Stimulated activated CD4-positive, alpha-beta T cell treated with anti-CD3 and anti-CD28 coated beads, Interleukin-4, amount 100 ng/mL, for 48 hours (primary cell): ENCODE measurements at places on chromosomes 2 and 18.
A peak's percentile ranks its signal among the peaks of the same experiment; 100 is the strongest.

DNA sequence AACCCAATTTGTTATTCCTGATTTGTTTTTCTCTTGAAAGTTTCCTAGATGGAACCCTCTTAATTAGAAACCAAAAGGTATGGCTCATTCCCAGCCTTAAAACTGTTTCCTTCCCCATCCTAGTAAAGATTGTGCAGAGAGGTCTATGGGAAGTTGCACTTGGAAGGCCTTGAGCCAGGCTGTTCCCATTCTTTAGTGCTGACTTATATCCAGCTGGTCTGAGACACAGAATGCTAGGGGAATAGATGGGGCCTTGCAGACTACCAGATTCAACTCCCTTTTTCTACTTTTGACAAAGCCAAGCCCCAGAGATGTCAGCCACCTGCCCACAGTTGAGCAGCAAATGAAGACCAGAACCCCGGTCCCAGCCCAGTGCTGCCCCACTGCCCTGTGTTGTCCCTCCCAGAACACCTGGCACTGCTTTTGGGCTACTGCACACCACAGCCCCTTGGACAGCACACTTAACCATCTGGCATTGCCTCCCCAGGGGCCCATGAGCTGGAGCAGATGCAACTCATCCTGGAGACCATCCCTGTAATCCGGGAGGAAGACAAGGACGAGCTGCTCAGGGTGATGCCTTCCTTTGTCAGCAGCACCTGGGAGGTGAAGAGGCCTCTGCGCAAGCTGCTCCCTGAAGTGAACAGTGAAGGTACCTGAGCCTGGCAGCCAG is 98.2 kb downstream of the MRO start:
- no peak for DNase-seq

- no peak for DNase-seq
Observed at GRCh38 chr2:1556776-1557466, 143.7 kb downstream of the TPO start.

GRCh38 chr2:77309725-77310124 is 212.5 kb downstream of the LRRTM4 start:
- no peak for DNase-seq

- no peak for DNase-seq
Observed at GRCh38 chr2:9255416-9255815, 48.8 kb downstream of the ASAP2 start.

DNA sequence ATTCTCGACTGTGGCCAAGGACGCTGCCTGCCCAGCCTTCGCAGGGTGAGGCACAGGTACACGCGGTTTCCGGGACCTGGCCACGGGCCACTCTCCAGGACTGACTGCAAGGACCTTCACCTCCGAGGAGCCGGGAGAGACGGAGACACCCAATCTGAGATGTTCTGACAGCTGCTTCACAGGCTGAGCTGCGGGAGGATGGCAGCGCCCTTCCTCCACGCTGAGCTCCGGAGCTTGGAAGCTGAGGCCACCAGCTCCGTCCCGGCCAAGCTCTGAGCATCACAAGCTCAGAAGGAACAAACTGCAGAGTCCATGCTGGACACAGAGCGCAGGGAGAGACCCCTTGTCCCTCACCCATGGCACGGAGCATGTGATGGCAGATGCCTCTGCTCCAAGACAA is 71.1 kb upstream of the CTDP1 start:
- DNase-seq: no peak

DNA sequence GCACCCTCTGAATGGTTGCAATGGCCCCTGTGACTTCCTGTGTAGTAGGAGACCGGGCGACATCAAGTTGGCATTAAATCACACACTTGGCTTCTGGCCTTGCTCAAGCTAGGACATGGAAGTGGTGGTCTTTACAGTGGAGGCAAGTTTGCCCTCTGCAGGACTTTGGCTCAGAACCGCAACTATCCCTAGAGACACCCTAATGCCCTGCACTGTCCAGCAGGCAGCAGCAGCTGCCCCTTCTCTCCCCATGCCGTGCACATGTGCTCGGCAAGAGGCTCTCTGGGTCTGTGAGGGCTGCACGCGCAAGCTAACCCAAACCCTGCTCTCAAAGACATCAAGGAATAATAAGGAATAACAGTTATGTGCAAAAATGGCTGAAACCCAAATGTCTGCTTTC is 106.5 kb downstream of the COL6A3 start:
- DNase-seq: no peak

DNA sequence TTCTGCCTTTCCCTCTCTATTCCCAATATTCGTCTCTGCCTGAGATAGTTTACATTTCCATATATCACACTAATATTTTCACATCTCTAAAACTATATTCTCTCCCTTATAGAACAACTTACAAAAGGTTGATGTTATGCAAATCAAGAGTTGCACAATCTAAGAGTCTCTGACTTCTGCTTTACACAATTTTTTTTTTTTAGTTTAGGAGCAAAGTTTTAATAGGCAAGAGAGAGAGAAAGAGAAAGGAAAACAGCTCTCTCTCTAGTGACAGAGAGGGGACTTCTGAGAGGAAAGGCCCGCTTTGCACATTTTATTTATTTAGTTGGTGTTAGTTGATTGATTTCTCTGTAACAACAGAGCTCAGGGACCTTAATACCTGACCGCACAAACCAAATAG is 380.2 kb downstream of the TXNL1 start:
- DNase-seq: no peak

DNA sequence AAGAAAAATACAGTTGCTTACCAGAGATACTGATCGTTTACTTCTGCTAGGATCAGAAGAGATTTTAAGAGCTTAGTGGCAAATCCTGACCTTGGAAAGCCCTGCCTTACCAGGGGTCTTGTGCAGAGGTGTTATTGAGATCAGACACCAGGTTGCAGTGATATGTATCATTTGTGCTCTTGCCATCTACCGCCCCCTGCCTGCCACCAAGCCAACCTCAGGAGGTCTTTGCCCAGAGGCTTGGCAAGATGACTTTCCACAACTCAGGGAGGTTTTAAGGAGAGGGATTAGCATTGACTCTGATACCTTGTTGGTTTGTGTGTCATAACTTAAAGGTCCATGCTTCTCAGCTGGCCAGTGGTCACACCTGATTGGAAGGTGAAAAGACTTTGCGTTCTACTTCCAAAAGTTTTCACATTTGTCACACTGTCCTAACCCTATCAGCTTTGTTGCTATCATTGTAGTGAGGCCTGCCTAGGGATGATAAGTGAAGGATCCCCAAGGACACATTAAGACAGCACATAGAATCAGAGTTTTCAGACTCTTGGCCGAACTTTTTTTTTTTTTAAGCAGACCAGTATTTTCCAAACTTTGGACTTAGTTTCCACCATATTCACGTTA is 46.2 kb upstream of the MGAT5 start:
- peak; percentile 34 for DNase-seq

GRCh38 chr2:64905338-64906024 is 83.7 kb upstream of the SLC1A4 start:
- no peak for DNase-seq

DNA sequence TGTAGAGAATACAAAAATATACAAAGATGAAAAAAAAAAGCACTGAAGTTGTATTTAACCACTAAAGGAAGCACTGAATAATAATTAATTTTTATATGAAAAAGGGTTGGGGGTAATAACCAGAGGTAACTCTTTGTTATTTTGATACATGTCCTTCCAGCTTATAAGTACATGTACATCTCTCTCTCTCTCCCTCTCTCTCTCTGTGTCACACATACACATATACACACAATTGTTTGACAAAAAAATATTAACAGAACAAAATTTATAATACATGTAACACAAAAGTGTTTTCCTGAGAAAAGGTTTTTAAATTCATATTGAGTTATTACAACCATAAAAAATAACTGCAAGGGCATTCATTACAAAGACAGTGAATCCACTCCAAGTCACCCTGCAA is 4.6 kb downstream of the WIPF1 start:
- DNase-seq: no peak

GRCh38 chr2:236338495-236339184 is 74.4 kb upstream of the ASB18 start:
- no peak for DNase-seq
